ENCODE measurements at places on chromosomes 7 and 10. TPM values are rescaled to one million over a fixed set of nuclear protein-coding genes. Genes with fewer than 3 reads are reported as not detected.

- no peaks in the 10 kb centered on the region for H3K36me3 ChIP-seq
- DNase-seq, result no peak
- H3K4me1 ChIP-seq, result no peaks in the 10 kb centered on the region
- no peaks in the 10 kb centered on the region for H3K27me3 ChIP-seq
- no peak overlapping the region for H3K27ac ChIP-seq
Measured at GRCh38 chr7:114589436-114589835, 174.8 kb downstream of the FOXP2 start.

DNA sequence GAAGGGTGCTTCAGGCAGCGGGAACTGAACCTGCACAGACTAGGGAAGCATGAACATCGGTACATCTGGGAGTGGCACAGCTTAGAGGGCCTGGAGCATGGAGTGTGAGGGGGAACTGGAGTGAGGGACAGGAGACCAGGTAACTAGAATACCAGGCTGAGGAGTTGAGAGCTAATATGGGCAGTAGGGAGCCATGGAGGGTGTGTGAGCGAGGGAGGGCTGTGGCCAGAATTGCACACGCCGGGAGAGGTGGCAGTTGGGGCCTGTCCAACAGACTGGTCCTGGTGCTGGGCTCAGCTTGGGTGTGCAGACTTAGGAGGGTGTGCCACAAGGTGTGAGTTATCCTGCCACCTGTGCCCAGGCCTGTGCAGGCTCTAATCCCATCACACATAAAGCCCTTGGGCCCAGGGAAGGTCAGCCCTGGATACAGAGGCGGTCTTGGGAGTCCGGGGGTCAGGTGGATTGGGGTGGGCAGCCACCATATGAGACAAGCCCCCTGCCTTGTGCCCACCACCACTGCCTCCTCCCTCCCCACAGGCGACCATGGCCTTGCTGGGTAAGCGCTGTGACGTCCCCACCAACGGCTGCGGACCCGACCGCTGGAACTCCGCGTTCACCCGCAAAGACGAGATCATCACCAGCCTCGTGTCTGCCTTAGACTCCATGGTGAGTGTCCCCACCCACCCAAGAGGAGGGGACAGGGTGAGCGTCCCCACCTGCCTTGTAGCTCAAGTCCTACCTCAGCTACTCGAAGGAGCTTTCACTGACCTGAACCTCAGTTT, 54.0 kb downstream of the GTF2IRD1 start:
- no peaks in the 10 kb centered on the region for H3K27me3 ChIP-seq
- no peaks in the 10 kb centered on the region for H3K36me3 ChIP-seq
- no peak for DNase-seq

DNA sequence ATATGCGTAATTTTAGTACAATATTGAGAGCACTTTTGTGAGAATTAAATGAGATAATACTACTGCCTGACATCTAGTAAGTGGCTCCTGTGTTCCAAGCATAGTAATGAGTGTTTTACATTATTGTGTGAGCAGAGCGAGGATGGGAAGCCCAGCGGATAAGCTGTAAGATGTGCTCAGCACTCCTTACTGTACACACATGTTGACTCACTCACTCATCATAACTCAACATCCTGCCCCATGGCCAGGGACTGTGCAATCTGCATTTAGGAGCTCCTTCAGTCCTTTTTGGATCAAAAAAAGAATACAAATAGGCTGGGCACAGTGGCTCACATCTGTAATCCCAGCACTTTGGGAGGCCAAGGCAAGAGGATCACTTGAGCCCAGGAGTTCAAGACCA, 72.9 kb upstream of the NEBL start:
- no peaks in the 10 kb centered on the region for H3K36me3 ChIP-seq
- H3K27ac ChIP-seq, result no peak overlapping the region
- DNase-seq, result no peak
- no peaks in the 10 kb centered on the region for H3K27me3 ChIP-seq

- H3K27ac ChIP-seq, result no peak overlapping the region
- no peaks in the 10 kb centered on the region for H3K36me3 ChIP-seq
- H3K27me3 ChIP-seq, result no peaks in the 10 kb centered on the region
- H3K4me3 ChIP-seq, result no peak overlapping the region
- no peaks in the 10 kb centered on the region for H3K4me1 ChIP-seq
- DNase-seq, result no peak
Measured at GRCh38 chr10:129911451-129912165, 52.5 kb downstream of the EBF3 start.

DNA sequence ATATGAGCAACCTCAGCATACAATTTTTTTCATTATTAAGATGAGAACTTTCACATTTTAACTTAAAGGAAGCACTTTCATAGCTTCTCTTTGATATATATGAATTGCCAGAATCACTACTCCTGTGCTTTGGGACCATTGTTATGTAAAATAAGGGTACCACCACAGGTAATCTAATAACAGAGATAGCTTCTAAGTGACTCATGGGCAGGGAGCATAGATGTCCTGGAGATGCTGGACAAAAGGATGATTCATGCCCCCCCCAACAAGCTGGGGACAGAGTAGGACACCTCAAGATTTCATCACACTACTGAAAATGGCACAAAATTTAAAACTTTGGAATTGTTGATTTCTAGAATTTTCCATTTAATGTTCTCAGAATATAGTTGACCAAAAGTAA, 641.1 kb downstream of the PCDH15 start:
- no peaks in the 10 kb centered on the region for H3K27me3 ChIP-seq
- H3K4me3 ChIP-seq, result no peak overlapping the region
- H3K36me3 ChIP-seq, result no peaks in the 10 kb centered on the region
- no peak overlapping the region for H3K27ac ChIP-seq
- DNase-seq, result no peak

GRCh38 chr10:93876381-93876780, 17.4 kb upstream of the SLC35G1 start:
- no peaks in the 10 kb centered on the region for H3K4me1 ChIP-seq
- no peak overlapping the region for H3K27ac ChIP-seq
- DNase-seq, result no peak
- no peaks in the 10 kb centered on the region for H3K36me3 ChIP-seq
- no peaks in the 10 kb centered on the region for H3K27me3 ChIP-seq

- DNase-seq, result no peak
- H3K36me3 ChIP-seq, result no peaks in the 10 kb centered on the region
- H3K27me3 ChIP-seq, result no peaks in the 10 kb centered on the region
- H3K27ac ChIP-seq, result no peak overlapping the region
- H3K4me1 ChIP-seq, result peaks cover 10% of the 10 kb centered on the region
Measured at GRCh38 chr10:103553743-103554487, 60.4 kb downstream of the NEURL1 start.

DNA sequence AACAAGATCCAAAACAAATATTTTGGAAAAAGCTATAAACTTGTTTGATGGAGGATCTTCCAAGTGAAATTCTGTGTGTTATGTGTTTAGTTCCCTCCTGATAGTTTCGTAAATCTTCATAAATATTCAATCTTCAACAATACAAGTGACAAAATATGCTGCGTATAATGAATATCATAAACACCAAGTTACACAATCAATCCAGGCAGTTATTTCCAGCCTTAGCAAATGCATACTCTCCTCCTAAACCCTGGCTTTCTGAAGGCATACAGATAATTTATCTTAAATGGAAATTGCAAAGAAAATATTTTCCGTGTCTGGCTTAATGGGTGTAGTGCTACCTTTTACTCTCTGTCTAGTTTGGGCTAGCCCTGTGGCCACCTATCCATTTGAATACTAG, 864.9 kb upstream of the ZWINT start:
- H3K27me3 ChIP-seq, result no peaks in the 10 kb centered on the region
- no peaks in the 10 kb centered on the region for H3K36me3 ChIP-seq
- no peaks in the 10 kb centered on the region for H3K4me1 ChIP-seq
- no peak for DNase-seq
- H3K27ac ChIP-seq, result no peak overlapping the region
- H3K4me3 ChIP-seq, result no peak overlapping the region

DNA sequence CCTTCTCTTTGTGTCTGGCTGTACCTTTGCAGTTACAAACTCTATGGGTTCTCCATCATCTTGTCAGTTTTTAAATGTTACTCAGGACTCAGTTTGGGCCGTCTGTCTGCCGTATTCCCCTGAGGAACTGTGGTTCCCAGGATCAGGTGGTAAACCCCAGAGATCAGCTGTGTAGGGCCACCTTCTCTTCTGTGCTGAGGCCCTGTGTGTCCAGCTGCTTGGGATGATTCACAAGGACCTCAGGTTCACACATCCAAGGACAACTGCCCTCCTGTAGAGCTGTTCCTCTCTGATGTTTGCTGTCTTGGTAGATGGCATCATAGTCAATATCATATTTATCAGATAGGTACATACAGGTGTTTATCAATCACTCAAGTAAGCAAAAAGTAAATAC, 24.5 kb downstream of the CUL1 start:
- DNase-seq, result no peak
- H3K4me3 ChIP-seq, result no peak overlapping the region
- H3K4me1 ChIP-seq, result no peaks in the 10 kb centered on the region
- H3K27me3 ChIP-seq, result no peaks in the 10 kb centered on the region
- no peak overlapping the region for H3K27ac ChIP-seq

GRCh38 chr10:60967854-60968484, 24.0 kb upstream of the RHOBTB1 start:
- H3K4me1 ChIP-seq, result no peaks in the 10 kb centered on the region
- DNase-seq, result no peak
- H3K36me3 ChIP-seq, result no peaks in the 10 kb centered on the region
- H3K27ac ChIP-seq, result no peak overlapping the region
- no peaks in the 10 kb centered on the region for H3K27me3 ChIP-seq

DNA sequence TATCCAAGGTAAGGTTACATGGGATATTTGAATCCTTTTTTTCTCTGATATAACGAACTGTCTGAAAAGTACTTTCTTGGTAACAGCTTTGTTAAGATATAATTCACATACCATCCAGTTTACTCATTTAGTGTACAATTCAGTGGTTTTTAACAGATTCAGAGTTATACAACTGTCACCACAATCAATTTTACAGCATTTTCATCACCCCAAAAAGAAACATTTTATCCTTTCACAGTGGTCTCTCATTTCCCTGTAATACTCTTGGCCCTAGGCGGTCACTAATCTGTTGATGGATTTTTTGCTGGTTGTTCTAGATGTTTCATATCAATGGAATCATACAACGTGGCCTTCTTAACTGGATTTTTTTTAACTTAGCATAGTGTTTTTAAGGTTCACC, 91.6 kb downstream of the GLCCI1 start:
- no peaks in the 10 kb centered on the region for H3K27me3 ChIP-seq
- H3K27ac ChIP-seq, result no peak overlapping the region
- no peak overlapping the region for H3K4me3 ChIP-seq
- H3K36me3 ChIP-seq, result no peaks in the 10 kb centered on the region
- no peak for DNase-seq

GRCh38 chr7:84790882-84791281, 396.0 kb downstream of the SEMA3D start:
- DNase-seq, result no peak
- no peak overlapping the region for H3K4me3 ChIP-seq
- no peak overlapping the region for H3K27ac ChIP-seq
- H3K36me3 ChIP-seq, result no peaks in the 10 kb centered on the region
- no peaks in the 10 kb centered on the region for H3K27me3 ChIP-seq

- no peak for DNase-seq
- no peaks in the 10 kb centered on the region for H3K36me3 ChIP-seq
- H3K27me3 ChIP-seq, result no peaks in the 10 kb centered on the region
- peaks cover 33% of the 10 kb centered on the region for H3K4me1 ChIP-seq
Measured at GRCh38 chr10:43417950-43418768, 9.2 kb upstream of the HNRNPF start.

DNA sequence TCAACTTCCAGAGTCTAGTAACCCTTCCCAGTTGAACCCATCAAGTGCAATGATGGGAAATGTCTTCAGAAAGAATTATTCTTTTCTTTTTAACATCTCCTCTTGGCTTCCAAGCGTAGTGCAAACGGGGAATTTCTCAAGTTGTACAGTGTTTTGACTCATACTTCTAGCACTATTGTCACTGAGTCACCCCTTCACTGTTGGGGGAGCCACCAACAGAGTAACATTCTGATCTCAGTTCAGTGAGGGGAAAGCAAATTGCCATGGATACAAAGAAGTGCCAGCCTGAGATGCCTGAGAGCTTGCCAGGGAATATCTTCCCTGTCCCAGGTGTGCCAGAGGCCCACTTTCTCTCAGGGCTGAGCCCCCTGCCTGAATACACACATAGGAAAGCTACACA, 31.0 kb downstream of the CYP3A5 start:
- H3K4me3 ChIP-seq, result no peak overlapping the region
- DNase-seq, result no peak
- no peaks in the 10 kb centered on the region for H3K36me3 ChIP-seq
- no peak overlapping the region for H3K27ac ChIP-seq
- H3K27me3 ChIP-seq, result no peaks in the 10 kb centered on the region

DNA sequence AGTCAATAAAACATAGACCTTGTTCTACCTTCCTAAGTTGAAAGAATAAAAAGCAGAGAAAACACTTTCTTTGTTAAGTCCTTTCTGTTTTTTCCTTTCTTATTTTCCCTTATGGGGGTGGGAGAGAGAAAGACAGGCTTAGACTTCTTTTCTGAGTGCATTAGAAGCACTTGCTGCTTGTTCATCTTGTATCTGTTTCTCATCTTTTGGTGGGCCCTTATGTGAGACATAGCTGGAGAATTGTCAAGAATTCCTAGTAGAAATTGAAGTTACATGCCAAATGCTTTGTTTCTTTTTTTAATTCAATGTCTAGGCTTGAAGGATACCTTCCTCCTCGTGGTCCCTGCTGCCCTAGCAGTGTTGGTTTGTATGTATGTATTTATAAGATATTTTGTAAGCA, 6.7 kb downstream of the EIF4EBP2 start:
- peaks cover 6% of the 10 kb centered on the region for H3K4me1 ChIP-seq
- H3K36me3 ChIP-seq, result no peaks in the 10 kb centered on the region
- DNase-seq, result no peak
- H3K27me3 ChIP-seq, result no peaks in the 10 kb centered on the region
- no peak overlapping the region for H3K27ac ChIP-seq
- no peak overlapping the region for H3K4me3 ChIP-seq

- H3K4me3 ChIP-seq, result no peak overlapping the region
- H3K27me3 ChIP-seq, result no peaks in the 10 kb centered on the region
Measured at GRCh38 chr7:35900651-35901050, 99.8 kb downstream of the SEPTIN7 start.

DNA sequence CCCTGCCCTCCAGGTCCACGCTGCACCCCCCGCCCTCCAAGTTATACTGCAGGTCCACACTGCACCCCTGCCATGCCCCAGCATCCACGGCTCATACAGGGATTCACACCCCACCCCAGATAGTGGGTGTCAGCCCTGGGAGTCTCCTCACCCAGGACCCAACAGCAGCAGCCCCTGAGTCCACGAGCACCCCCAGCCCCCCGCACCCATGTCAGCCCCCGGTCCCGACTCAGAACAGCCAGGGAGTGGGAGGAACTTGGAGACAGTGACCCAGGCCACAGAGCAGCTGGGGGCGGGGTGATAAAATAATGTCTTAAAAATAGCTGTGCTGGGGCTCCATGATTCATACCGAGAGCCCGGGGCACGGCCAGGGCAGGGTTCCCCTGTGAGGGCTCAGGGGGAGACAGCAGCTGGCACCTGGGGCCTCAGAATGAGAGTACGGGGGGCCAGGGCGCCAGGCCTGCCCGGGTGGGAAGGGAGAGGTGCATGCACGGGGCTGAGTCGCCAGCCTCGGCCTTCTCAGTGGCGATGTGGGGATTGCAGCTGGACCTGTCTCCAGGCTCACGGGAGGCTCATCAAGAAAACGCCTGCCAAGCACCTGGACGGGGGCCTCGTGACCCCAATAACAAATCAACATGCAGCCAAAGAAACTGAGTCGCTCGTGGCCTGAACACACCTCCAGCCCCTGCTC, 29.8 kb downstream of the ADAP1 start:
- H3K4me3 ChIP-seq, result no peak overlapping the region
- no peaks in the 10 kb centered on the region for H3K27me3 ChIP-seq
- H3K36me3 ChIP-seq, result no peaks in the 10 kb centered on the region

Gene DPYSL4
- total RNA-seq, result 5.4 TPM

Gene PPP1R17
- total RNA-seq, result not detected

Gene IRF5
- 16.5 TPM for total RNA-seq

Gene LRRC18
- total RNA-seq, result not detected

Gene INA
- total RNA-seq, result not detected

Gene NPC1L1
- 0.15 TPM for total RNA-seq

Gene MEOX2
- not detected for total RNA-seq

Gene VIM
- total RNA-seq, result 7.2 TPM

Gene SH2D4B
- total RNA-seq, result 0.22 TPM

Gene MRPS17
- 27.5 TPM for total RNA-seq

Gene TUBB8
- 0.39 TPM for total RNA-seq

All from HCT116 (cell line).